ENCODE measurements at places on chromosomes 6 and 20. TPM values are rescaled to one million over a fixed set of nuclear protein-coding genes. Genes with fewer than 3 reads are reported as not detected.

ERVFRD-1 gene
- total RNA-seq, result not detected

PTK6 gene
- 0.71 TPM for total RNA-seq

NHLRC1 gene
- total RNA-seq, result 0.08 TPM

EYA4 gene
- not detected for total RNA-seq

ZFP57 gene
- not detected for total RNA-seq

GRCh38 chr20:40797425-40797824 is 108.4 kb upstream of the MAFB start:
- DNase-seq, result peak; percentile 13
- H3K36me3 ChIP-seq, result no peaks in the 10 kb centered on the region
- H3K4me1 ChIP-seq, result no peaks in the 10 kb centered on the region
- H3K27me3 ChIP-seq, result peaks cover 29% of the 10 kb centered on the region

DNA sequence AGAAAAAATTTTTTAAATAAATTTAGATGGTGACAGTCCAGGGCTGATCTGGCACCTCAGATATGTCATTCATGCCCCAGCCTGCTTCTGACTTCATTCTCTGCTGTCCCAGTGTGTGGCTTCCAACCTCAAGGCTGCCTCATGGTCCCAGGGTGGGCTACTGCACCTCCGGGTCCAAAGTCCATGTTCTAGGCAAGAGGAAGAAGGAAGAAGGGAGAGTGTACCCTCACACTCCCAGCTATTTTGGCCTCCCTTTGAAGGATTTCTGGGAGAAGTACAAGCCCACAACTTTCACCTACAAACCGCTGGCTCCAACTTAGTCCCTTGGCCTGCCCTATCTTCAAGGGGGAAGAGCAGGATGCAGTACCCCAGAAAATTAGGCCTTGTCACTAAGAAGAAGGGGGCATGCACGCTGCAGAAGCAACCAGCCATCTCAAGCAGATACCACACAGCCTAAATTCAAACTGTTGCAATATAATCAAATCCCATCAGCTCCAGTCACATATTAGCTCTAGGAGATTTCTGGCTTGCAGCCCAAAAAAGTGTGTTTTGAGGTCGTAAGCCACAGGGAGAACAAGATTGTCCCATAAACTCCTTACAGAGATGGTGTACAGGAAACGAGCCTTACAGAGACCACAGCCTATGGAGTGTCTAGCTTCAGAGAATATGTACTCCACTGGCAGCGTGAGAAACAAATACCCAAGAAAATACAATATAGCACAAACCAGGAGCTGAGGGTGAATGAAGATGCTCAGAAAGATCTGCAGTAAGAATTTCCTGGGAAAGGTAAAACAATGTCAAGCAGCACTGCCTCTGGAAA is 906 bp upstream of the BTN3A2 start:
- peaks cover 17% of the 10 kb centered on the region for H3K36me3 ChIP-seq
- peak; percentile 18 for DNase-seq
- H3K27me3 ChIP-seq, result no peaks in the 10 kb centered on the region
- peaks cover 60% of the 10 kb centered on the region for H3K4me1 ChIP-seq

DNA sequence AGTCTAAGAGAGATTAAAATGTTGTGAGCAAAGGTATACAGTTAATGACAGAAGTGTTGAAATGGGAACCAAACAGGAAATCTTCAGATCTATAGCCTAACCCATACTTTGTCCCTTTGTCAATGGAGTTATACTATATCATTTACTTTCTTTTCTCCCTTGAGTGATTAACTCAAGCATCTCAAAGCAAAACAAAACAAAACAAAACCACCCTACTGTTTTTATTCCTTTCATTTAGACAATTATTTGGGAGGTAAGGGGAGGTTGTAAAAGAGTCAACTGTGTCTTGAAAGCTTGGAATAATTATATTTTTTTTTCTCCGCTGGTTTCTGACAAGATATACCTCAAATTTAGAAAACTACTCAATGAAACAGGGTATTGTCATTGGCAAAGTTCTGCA is 139.8 kb upstream of the HMGN3 start:
- H3K27ac ChIP-seq, result no peak overlapping the region
- H3K4me3 ChIP-seq, result no peak overlapping the region
- peaks cover 2% of the 10 kb centered on the region for H3K4me1 ChIP-seq

- H3K4me1 ChIP-seq, result no peaks in the 10 kb centered on the region
- no peak for DNase-seq
- no peaks in the 10 kb centered on the region for H3K27me3 ChIP-seq
- no peaks in the 10 kb centered on the region for H3K36me3 ChIP-seq
- no peak overlapping the region for H3K27ac ChIP-seq
Measured at GRCh38 chr6:114619621-114620200, 276.9 kb upstream of the HS3ST5 start.

Data from activated CD4-positive, alpha-beta T cell treated with anti-CD3 and anti-CD28 coated beads, Interleukin-2, amount 10 ng/mL, durations not matched to agents 7 days and 5 days (primary cell).